ENCODE measurements at places on chromosomes 13 and 19.

GRCh38 chr13:110423689-110424302 lies 116.7 kb downstream of the COL4A2 start:
- no peak for DNase-seq

- no peak for DNase-seq
These were observed 108.2 kb upstream of the RNF113B start for GRCh38 chr13:98285317-98285716.

DNA sequence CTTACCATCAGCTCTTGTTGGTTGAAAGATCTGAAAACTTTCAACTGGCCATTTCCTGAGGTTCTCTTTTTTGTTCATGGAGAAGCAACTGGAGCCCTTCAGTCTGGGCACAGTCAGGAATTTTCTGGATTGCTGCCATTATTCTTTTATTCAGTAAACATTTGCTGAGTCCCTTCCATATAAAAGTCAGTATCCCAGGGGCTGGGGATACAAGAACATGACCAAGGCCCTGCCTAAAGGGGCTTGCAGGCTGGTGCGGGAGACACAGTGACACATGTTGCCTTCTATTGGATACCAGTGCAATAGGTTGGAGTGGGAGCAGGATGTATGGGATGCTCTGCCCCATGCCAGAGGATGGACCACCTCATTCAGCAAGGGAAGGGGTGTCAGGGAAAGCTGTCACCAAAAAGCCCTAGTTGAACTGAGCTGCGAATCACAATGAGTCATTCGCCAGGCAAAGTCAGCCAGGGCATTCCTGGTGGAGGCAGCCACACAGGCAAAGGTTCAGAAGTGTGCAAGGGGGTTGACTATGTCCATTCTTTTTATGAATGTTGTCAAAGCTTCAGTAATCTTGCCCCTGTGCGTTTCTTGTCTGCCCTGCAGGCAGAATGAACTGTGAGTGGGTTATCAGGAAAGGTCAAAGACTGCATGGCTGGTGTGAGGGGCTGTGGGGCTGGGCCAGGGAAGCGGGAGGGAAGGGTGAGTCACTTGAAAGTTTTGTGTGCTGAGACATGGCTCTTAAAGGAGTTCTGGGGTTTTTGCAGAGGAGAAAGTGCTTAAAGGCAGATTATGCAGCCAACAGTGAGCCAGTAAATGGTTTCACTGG lies 395.9 kb downstream of the KCNRG start:
- DNase-seq, result no peak

DNA sequence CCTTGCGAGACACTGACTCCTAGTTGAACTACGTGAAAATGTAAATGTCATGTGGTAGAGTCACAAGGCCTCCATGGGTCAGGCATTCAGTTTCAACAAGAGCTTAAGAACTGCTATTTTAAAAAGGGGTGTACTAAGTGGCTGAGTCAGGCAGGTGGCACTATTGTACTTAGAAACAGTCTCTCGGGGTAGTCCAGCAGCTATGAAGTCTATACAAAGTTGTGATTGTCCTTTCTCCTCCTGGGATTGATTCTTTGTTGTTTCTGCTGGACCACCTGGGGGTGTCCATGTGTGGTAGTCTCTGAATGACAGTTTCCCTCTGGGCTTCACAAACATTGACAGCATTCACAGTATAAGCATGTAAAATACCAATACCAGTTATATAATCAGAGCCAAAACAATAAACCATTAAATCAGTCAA lies 33.0 kb downstream of the UGGT2 start:
- peak; percentile 87 for DNase-seq

GRCh38 chr19:2064788-2065524 lies 13.9 kb upstream of the MKNK2 start:
- no peak for DNase-seq

DNA sequence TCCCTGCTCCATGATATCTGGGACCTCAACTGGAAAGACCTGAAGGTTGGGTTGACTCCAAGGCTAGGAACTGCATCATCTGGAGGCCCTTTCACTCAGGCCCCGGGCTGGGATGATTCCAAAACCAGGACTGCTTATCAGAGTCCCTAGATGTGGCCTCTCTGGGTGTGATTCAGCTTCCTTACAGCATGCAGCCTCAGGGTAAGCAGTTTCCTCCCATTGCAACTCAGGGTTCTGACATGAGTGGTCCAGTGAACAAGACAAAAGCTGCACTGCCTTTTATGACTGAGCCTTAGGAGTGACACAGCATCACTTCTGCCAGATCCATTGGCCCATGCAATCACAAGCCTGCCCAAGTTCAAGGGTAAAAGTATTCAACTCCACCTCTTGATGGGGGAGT lies 502.8 kb downstream of the COG6 start:
- DNase-seq, result no peak

DNA sequence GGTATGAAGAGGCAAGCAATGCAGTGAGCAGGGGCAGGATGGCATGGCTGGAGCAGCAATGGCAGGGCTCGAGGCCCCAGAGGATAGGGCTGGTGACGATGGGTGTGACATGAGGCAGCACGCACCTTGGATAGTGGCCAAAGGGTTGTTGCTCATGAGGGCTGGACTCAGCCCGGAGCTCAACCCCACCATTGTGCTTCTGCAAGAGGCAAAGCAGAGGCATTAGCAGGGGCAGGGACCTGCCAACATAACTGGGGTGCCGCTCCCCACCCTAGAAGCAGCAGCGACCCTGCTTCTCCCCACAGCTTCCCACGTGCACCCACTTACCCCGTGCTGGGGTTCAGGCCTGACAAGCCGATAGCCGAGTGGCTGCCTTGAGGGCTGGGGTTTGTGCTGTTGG lies 15.8 kb downstream of the ZNF574 start:
- DNase-seq, result no peak

DNA sequence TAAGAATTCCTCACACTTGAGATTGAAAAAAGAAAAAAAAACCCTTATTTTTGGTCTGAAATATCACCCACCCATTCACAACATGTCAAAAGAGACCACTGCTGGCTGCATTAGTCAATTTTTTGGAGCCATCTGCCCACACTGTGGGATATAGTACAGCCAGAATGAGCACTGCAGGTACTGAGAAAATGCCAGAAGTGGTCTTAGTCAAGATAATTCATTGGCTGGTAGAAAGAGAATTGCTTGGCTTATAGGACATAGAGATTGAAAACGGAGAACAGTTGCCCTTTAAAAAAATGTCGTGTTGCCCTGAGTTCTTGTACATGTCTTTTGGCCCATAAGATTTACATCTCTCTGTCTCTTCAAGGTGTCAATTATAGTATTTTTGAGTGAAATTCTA lies 1899.5 kb downstream of the OLFM4 start:
- DNase-seq, result no peak

DNA sequence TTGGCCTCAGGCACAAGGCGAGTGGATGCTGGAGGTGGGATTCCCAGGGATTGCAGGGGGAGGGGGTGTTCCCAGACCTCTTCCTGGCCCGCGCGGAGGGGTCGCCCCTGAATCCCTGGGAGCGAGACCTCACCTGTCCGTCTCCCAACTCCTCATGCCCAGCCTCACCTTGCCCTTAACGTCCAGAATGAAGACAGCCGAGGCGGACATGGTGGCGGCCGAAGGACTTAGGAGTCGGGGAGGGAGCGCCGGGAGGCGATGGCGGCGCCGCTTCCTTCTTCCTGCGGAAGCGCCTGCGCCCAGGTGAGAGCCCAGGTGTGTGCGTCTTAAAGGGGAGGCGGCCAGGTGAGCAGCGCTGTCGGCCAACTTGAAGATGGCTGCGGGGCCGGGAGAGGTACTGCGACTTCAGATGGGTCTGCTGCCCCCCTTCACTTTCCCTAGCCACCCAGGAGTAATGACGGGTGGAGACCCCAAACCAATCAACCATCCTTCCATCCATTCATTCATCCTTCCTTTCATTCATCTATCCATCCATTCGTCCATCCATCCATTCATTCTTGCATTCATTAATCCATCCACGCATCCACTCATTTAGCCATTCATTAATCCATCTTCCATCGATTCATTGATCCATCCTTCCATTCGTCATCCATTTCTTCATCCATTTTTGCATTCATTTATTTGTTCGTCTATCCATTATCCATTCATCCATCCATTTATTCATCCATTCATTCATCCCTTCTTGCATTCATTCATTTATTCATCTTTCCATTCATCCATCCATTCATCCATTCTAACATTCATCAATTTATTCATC lies at the start of gene AP1M2:
Gene AP1M2 (minus strand): TSS at position 291 of the 817 bp plus-strand sequence. CDS start 81 bp downstream, at position 210.
- no peak for DNase-seq

GRCh38 chr19:16946951-16947940 lies 58.4 kb downstream of the F2RL3 start:
- no peak for DNase-seq
